ENCODE measurements at places on chromosomes 6 and 20.

GRCh38 chr20:4726710-4727397, 5.1 kb downstream of the PRND start:
- peak; percentile 82 for DNase-seq

DNA sequence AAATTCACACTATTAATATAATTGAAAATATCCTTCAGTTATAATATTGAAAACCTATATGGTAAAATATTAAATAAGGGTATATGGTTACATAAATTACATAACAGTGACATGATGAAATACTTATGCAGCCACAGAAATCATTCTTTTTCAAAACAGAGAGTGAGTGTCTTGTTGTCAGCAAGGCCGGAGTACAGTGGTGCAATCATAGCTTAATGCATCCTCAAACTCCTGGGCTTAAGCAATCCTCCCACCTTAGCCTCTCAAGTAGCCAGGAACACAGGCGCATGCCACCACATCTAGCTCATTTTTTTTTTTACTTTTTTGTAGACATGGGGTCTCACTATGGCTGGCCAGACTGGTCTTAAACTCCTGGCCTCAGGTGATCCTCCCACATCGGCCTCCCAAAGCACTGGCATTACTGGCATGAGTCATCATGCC, 40.4 kb downstream of the FAM8A1 start:
- peak; percentile 70 for DNase-seq

- peak; percentile 99 for DNase-seq
Measured at GRCh38 chr6:149012040-149012545, 265.3 kb downstream of the UST start.

GRCh38 chr6:111780393-111780792, 92.9 kb downstream of the FYN start:
- DNase-seq: no peak

GRCh38 chr6:21323577-21323976, 270.0 kb upstream of the SOX4 start:
- no peak for DNase-seq

- DNase-seq: no peak
Measured at GRCh38 chr6:116444575-116444974, 16.6 kb upstream of the CALHM6 start.
